Uterus (tissue), 4 donors: ENCODE measurements at places on chromosomes 2 and 18. TPM values are rescaled to one million over a fixed set of nuclear protein-coding genes. Genes with fewer than 3 reads are reported as not detected.

DNA sequence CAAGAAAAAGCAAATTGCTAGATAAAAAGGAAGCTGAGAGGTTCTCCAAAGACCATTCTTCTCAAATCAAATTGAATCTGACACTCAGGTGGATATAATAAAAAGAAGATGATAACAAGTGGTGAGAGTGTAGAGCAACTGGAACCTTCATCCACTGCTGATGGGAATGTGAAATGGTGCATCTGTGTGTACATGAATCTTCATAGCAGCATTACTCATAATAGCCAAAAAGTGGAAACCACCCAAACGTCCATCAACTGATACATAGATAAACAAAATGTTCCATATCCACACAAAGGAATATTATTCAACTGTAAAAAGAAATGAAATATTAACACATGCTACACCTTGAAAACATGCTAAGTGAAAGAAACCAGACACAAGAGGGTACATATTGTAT, 357.2 kb upstream of the EPHA4 start:
- no peak for DNase-seq

- DNase-seq = no peak
These were observed 44.5 kb downstream of the LRATD1 start for GRCh38 chr2:14677039-14677438.

DNA sequence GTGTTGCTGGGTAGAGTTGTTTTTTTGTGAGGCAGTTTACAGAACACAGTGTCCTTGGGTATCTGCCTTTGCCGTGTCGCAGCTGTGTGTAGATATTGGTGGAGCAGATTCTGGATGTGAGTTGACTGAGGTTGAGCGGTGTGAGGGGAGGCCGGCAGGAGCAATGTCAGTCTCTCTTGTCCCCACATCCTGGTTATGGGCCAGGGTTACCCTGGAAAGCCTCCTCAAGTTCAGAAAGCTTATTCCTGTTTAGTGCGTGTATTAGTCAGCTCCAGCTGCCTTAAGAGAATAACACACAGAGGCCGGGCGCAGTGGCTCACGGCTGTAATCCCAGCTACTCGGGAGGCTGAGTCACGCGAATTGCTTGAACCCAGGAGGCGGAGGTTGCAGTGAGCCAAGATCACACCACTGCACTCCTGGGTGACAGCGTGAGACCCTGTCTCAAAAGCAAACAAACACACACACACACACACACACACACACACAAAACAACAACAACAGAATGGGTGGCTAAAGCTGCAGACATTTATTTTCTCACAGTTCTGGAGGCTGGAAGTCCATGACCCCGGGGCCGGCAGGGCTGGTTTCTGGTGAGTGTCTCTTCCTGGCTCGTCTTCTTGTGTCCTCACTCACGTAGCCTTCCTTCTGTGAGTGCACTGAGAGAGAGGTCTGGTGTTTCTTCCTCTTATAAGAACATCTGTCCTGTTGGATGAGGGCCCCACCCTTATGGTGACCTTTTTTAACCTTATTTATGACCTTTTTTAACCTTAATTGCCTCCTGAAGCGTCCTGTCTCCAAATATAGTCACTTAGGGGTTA, 5.1 kb downstream of the NCK2 start:
- DNase-seq = no peak

DNA sequence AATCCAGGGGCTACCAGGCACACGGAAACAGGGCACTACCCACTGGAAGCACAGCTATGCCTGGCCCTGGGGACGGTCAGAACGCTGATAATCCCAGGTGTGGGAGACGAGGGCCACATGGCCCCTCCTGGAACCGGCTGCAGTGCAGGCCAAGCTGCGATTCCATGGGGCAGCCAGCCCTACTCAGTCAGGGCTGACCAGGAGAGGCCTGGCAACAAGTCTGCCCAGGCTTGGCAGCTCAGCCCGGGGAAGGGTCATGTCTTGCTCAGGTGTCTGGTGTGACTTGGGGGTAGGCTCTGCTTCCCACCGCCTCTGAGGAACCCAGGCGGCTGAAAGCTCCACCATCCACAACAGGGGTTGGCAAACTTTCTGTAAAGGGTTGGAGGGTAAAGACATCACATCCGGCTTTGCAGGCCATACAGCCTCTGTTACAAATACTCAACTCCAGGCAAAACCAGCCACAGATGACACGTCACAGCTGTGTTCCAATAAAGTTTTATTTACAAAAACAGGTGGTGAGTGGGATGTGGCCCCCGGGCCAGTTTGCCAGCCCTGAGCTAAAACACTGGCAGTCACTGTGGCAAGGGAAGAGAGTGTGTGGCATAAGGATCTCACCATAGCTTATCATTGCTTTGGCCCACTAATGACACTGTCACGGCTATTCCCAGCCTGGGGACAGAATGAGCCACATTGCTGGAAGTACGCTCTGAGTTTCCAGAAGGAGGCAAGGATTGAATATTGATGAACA, 85.2 kb downstream of the NDUFA10 start:
- DNase-seq = no peak

DNA sequence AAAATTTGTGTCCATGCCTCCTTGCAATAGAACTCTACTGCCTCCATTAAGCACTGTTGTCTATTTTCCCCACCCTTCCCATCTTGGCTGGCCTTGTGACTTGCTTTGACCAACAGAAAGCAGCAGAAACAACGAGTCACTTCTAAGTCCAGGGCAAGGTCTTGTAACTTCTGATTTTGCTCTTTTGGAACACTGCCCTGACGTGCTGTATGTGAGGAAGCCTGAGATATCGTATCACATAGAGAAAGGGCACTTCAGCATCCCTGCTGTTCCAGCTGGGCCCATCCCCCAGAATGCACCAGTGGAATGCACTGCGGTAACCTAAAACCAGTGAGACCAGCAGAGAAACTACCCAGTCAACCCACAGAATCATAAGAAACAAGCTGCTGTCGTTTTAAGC, 28.1 kb downstream of the NCKAP1 start:
- no peak for DNase-seq

The CAVIN2 gene
- total RNA-seq = 235 TPM

The YWHAQ gene
- total RNA-seq = 243 TPM

The AQP12A gene
- not detected for total RNA-seq
